Suppressor macrophage treated with lipopolysaccharide for 4 hours (primary cell): ENCODE measurements at places on chromosomes 12 and 14.

DNA sequence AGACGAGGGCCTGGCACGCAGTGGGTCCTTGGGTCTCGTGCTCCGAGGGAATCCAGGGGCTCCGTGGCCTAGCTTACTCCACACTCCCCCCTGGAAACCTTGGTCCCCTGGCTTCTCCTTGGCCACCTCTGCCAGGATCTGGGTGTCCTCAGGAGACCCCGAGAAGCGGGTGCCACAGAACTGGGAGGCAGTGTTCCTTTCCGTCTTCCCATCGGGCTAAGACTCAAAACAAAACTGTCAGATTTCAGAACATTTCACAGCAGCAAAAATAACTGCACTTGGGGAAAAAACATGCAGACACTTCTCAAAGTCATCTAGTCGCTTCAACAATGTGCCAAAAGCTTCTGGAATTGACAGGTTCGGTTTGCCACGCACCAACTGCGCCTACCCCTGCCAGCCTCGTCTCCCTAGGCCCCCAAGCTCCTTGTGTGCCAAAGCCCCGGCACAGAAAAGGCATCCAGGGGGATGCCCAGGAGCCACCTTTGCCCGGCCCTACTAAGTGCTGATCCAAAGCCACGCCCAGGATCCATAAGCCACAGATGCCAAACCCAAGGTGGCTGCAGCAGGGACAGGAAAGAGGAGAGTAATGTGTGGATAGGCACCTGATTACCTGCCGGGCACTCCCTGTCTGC, 58.4 kb upstream of the DIO3 start:
- DNase-seq, result no peak

DNA sequence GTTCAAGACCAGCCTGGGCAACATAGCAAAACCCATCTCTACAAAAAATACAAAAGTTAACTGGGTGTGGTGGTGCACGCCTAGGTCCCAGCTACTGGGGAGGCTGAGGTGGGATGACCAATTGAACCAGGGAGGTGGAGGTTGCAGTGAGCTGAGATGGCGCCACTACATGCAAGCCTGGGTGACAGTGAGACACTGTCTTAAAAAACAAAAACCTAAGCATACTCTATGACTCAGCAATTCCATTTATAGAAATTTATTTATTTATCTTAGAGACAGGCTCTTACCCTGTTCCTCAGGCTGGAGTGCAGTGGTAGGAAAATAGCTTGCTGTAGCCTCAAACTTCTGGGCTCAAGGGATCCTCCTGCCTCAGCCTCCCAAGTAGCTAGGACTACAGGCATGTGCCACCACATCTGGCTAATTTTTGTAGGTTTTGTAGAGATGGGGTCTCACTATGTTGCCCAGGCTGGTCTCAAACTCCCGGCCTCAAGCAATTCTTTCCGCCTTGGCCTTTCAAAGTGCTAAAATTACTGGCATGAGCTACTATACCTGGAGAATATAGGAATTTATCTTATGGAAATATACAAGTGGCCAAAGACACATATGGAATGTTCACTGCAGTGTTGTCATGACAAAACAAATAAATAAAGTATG, 43.3 kb downstream of the NCKAP5L start:
- DNase-seq, result no peak

GRCh38 chr12:45644541-45644940, 85.0 kb upstream of the ARID2 start:
- DNase-seq, result peak; percentile 67

DNA sequence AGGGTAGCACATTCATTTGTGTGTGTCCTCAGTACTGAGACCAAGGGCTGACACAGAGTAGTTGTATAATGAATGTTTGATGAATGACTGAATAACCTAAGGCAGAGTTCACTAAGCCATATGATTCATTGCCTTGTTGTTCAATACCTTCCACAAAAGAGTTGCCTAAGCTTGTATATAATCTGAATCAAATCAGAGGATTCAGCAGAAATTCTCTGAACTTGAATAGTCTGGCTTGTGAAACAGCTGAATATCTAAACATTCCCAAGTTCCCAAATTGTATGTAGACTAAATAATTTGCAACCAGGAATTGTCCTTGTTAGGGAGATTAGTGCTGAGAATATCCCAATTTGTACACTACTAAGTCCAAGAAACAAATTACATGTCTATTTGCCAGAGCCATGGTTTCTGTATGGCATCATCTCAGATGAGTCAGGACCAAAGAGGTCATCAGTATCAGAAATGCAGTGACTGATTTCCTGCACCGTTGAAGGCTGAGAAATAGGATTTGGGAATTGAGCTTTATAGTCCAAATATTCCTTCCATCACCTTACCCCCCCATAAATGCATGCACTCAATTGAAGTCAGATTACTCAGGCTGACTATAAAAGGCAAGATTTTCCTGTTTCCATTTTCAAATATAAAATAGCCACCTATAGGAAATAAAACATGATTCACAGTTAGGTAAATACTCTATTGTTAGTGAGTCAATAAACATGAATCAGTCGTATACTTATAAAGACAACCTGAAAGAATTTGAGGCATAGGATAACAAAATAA, 168.7 kb downstream of the PHLDA1 start:
- peak; percentile 58 for DNase-seq

- no peak for DNase-seq
These were observed 34.4 kb upstream of the NDUFA12 start for GRCh38 chr12:95037906-95038305.

DNA sequence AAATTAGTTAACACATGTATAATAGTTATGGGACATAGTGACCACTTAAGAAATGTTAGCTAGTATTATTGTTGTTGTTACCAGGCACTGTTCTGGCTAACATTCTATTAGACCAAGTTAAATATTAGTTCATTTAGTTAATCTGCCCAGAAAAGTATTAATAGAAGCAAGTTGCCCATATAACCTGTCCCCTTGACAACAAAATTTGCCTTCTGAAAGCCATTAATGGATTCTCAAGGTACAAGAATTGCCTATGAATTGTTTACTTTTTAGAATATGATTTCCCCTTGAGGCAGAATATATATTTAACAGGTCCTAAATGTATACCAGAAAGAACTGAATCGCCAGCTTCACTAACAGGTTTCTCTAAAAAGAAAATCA, 167.3 kb upstream of the TMCC3 start:
- no peak for DNase-seq

DNA sequence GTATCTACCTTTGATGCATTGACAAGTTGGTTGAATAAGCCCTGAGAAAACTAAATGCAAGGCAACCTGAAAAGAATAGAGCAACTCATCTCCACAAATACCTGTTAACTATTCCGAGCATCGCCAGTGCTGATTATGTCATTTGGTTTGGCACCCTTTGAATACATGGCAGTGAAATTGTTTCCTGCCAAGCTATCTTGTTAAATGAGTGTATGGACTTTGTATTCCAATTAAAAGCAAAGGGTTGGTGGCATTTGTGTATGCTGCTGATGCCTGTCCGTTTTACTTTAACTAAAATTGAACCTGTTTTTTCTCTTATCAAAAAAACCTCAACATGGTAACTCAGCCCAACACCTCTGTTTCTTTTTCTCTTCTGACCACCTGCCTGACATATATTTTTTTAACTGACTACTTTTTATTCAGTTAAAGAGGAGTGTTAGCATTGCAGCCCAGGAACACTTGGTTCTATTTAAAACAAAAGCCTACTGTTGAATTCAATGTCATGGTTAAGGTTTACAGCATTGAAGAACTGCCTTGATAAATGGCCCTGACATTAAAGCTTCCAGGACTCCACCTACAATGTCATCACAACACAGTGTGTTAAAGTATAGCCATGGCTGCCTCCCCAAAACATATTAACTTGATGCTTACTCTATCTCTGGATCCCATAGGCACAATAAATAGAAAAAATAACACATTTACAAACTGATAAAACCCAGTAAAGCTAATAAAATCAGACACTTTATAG, 838.3 kb upstream of the NOVA1 start:
- DNase-seq, result no peak

- no peak for DNase-seq
These were observed 284.5 kb downstream of the CACNA1C start for GRCh38 chr12:2337031-2338010.

GRCh38 chr14:34235643-34236300, 226.3 kb downstream of the SPTSSA start:
- no peak for DNase-seq

- DNase-seq, result no peak
These were observed 2.0 kb upstream of the CACNB3 start for GRCh38 chr12:48816143-48816854.

- DNase-seq, result no peak
These were observed 38.8 kb downstream of the CDKL1 start for GRCh38 chr14:50357753-50358395.

GRCh38 chr12:7079826-7080125, 12.5 kb downstream of the C1R start:
- no peak for DNase-seq

DNA sequence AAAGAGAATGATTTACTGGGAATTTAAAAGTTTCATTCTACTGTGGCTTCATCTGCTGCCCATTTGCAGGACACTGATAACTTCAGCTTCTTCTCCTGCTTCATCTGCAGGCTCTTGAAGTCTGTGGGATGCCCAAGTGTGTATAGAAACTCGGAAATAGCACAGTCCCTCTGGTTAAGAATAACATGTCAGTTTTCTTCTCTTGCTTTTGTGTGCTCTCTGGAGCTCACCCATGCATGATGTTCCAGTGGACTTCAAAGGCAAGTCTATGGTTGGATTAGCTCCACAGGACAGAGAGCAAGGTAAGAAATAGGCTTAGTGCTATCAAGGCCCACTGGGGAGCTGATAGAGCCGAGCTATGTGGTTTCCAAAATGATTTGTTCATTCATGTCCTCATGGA, 13.7 kb downstream of the RMST start:
- DNase-seq, result no peak

DNA sequence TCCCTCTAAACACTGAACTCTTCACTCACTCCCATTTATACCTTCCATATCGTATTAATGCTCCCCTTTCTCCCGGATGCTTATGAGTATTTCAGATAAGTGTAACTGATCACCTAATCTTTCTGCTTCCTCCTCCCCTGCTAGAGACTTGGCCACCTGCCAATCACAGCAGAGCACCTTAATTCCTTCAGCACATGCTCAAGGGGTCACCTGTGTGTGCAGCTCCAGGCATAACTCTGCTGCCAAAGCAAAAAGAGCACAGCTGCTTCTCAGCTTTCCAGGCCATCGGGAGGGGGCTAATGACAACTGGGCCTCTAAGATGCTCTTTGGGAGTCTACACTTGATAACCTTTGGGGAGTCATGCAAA, 106.9 kb upstream of the DYRK2 start:
- no peak for DNase-seq

- DNase-seq, result no peak
These were observed 22.9 kb downstream of the CKB start for GRCh38 chr14:103499709-103500108.

GRCh38 chr12:55372521-55372920, 9.7 kb downstream of the OR6C75 start:
- DNase-seq, result no peak

DNA sequence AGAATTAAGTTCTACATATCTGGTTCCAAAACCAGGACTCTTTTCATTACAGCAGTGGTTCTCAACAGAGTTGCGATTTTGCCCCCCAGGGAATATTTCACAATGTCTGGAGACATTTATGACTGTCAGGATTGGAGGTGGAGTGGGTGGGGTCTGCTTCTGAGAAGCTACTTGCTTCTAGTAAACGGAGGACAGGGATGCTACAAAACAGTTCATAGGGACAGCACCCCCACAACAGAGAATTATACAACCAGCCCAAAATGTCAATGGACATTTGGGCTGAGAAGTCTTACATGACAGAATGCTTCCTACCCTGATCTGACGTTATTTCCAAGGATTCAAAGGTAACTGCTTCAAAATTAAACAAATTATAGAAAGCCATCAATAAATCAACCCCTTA, 739 bp upstream of the SPATA7 start:
- DNase-seq, result no peak

- DNase-seq, result no peak
These were observed 139.2 kb downstream of the RASSF9 start for GRCh38 chr12:85697003-85697402.

- no peak for DNase-seq
These were observed 79.9 kb downstream of the HECTD1 start for GRCh38 chr14:31127690-31128089.

DNA sequence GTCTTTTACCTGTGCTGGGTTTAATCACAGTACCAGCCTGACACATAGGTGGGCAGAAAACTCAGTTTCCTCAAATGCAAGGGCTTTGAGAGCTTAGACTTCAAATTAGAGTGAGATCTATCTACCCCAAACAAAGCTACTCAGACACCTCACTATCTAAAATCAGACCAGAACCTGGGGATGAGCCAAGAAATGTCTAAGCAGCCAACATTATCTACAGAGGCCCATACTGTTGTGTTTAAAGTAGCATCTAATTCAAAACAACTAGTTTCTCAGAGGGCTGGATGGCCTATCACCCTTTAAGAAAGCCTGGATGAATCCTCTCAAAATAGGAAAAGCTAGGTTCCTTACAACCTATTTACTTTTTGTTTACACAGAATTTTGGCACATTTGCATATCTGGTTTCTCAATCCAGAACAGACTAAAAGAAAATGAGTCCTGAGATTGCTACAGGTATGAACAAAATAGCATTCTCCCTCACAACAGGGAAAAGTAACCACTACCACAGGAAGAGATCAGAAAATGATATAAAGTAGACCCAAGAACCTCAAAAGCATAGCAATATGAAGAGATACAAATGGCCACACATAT, 142.4 kb downstream of the ZFP36L1 start:
- no peak for DNase-seq

DNA sequence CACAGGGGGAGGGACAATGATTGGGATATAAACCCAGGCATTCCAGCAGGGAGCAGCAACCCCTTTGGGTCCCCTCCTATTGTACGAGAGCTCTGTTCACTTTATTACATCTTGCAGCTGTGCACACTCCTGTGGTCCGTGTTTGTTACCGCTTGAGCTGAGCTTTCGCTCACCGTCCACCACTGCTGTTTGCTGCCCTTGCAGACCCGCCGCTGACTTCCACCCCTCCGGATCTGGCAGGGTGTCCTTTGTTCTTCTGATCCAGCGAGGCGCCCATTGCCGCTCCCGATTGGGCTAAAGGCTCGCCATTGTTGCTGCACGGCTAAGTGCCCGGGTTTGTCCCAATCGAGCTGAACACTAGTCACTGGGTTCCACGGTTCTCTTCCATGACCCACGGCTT, 64.1 kb downstream of the E2F7 start:
- no peak for DNase-seq

DNA sequence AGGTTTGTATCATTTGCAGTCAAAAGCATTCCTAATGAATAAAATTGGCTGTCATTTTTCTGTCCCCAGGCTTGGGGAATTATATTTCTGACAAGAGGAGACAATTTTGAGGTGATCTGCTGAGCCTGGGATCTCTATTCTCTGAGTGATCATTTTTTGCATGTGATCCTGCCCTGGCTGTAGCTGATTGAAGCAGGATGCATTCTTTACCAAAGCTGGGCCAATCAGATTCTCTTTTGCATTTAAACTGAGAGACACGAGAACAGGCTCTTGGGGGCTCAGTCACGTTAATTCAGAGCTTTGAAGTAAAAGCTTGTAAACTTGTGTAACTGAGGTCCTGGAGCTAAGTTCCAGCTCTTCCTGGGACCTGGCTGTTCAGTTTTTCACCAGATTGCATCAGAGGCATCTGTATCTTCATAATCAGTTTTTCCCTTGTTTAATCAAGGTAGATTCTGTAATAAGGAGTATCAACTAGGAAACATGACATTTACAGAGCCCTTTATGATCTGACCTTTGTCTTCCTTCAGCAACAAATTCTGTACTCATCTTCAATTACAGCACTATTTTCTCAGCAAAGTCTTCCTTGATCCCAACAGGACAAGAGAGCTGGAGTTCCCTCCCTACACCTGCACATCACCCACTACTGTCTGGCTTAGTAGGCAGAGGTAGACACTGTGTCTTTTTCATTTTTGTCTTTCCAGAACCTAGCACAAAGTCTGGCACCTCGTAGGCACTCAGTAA, 35.0 kb upstream of the MANSC4 start:
- DNase-seq, result no peak
